ENCODE measurements at places on chromosomes 16 and 17.

DNA sequence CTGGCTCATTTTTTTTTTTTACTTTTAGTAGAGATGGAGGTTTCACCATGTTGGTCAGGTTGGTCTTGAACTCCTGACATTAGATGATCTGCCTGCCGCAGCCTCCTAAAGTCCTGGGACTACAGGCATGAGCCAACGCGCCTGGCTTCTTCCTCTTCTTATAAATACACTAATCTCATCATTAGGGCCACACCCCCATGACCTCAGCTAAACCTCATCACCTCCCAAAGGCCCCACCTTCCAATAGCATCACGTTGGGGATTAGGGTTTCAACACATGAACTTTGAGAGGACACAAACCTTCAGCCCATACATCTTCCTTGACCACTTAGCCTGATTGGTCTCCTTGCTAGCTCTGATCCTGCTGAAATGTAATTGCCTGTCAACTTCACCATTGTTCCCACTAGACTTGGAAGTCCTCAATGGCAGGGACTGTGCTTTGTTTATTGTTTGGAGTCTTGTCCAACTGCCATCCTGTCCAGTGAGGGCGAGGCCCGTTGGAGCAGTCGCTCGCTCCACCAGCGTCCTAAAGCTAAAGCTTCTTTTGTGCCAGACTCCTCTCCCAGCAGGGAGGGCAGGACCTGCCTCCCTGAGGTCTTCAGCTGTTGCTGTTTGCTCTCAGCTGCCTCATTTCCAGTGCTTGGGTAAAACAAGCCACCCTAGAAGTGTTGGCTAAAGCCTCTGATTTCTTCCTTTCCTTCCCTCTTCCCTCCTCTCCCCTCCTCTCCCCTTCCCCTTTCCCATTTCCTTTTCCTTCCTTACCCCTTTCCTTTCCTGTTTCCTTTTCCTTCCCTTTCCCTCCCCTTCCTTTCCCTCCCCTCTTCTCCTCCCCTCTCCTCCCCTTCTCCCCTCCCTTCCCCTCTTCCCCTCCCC is 85.3 kb downstream of the HAPSTR1 start:
- DNase-seq = no peak

DNA sequence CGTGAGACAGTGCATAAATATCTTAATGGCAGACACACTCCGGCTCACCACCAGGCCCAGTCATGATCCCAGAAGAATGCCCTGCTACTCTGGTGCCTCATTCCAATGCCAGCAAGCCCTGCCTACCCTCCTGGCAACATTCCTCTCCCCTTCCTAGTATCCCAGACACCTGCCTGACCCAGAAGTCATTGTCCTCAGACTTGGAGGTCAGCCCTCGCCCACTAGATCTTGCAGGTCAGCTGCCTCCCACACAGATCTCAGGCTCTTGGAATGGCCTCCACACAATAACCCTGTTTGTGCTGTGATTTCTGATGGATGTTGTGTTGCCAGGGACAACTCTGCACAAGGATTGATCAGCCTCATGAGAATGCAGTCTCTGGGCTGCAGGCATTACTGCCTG is 1.8 kb upstream of the TEX2 start:
- no peak for DNase-seq

GRCh38 chr17:42312285-42313130 is 24.2 kb downstream of the STAT5A start:
- DNase-seq = peak; percentile 18

DNA sequence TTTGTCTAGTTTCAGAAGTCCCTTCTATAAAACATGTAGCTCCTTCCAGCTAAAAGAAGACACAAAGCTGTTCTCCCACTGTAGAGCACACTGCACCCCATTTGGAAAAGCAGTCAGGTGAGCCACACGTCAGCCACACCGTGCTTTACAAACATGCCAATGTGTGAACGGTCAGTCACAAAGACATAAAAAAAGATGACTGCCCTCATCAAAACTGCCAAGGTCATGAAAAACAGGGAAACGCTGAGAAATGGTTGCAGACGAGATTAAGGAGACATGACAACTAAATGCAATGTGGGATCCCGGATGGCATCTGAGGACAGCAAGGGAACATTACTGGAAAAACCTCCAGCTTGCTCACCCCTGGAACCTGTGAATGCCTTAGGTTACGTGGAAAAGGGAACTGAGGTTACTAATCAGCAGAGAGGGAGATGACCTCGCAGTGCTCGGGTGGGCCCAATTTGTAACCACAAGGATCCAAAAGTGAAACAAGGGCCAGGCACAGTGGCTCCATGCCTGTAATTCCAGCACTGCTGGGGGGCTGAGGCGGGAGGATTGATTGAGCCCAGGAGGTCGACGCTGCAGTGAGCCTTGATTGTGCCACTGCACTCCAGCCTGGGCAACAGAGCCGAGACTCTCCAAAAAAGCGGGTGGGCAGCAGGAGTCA is 8.1 kb downstream of the ANKRD11 start:
- no peak for DNase-seq

DNA sequence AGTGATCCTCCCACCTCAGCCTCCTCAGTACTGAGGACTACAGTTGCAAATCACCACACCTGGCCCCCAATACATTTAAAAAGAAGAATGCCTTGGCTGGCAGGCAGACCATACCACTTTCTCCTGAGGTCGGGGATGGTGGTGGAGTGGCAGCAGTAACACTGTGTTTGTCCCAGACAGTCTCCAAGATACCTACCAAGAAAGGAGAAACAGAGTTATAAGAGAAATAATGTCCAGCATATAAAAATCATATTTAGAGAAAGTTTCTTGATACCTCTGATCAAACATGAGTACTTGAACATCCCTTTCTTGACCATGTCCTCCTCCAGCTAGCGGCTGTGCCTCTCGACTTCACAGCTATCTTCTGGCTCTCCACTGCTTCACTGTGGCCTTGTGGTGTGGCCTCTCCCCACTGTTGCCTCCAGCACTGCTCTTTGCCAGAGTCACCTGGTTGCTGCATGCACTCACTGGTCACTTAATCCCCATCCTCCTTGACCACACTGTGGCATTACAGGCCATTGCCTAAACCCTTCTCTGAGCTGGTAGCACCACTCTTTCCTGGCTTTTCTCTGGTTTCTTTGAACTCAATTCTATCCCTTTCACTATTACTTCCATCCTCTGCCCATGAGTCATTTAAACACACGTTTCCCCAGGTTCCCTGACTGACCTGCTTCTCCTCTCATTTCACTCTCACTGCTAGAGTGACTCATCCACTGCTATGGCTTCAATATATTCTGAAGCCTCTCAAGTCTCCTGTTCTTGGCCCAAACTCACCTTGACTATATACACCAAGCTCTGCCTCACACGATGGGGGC is 45.2 kb downstream of the XPO6 start:
- DNase-seq = no peak

- no peak for DNase-seq
These were observed 28.9 kb upstream of the CLEC18A start for GRCh38 chr16:69922200-69922599.

GRCh38 chr16:72961115-72961832 is 86.7 kb downstream of the ZFHX3 start:
- no peak for DNase-seq

GRCh38 chr16:81711657-81712319 is 67.3 kb upstream of the PLCG2 start:
- no peak for DNase-seq

DNA sequence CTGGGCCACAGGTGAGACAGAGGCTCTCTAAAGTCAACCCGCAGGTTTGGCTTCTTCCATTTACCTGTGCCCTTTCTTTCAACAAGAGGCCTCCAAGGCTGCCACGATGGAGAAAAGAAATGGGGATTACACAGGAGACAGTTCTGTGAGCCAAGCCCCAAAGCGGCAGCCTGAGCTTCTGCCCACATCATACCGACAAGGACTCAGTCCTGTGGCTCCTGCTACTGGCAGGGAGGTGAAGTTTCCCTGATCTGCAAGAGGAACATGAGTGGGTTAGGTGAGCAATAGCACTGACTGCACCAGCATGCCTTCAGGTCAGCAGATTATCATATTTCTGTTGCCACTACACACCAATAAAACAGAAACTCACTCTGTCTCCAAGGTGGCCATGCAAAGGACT is 800.0 kb downstream of the KCNJ18 start:
- no peak for DNase-seq

DNA sequence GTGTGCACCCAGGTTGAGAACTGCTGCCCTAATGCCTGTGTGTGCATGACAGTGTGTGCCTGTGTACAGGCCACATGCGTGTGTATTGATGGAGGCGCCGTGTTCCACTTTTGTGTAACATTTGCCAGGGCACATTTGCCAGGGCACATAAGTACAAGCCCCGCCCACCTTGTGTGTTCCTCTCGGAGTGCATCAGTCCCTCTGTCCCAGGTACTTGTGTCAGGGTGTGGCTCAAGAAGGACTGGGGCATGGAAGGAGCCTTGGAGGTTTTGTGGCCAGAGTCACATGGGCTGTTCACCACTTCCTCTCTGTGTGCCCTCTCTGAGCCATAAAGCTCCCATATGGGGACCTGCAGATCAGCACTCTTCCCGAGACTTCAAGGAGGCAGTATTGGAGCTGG is 73.9 kb downstream of the MRM1 start:
- no peak for DNase-seq

- no peak for DNase-seq
These were observed 3.9 kb upstream of the BIRC5 start for GRCh38 chr17:78210111-78210510.

DNA sequence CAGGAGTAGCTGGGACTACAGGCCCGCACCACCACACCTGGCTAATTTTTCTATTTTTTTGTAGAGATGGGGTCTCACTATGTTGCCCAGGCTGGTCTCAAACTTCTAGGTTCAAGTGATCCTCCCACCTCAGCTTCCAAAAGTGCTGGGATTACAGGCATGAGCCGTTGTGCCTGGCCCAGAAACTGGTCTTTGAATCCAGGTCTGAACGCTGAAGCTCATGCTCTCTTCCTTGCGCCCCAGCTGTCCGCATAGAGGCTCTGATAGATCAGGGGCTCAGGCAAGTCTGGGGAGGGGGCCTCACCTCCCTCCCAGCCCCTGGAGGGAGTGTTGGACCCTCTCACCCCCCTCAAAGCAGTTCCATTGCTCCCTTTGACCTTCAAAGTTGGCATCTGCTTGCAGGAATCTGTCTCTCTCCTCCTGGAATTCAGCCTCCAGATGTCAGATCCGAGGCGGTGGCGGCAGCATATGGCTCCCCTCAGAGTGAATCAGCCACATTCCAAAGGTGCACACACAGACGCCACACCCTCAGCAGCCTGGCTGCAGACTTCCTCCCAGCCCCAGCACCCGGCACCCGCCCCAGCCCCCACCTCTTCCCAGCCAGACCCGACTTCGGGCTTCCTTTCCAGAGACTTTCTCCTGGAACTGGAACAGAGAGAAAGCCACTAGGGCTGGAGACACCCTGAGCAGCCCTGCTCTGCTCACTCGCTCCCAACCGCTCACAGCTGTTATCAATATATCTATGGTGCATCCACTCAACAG is 16.9 kb upstream of the GLIS2 start:
- no peak for DNase-seq

Measured in LNCaP clone FGC (cell line).